Stimulated activated CD4-positive, alpha-beta T cell treated with anti-CD3 and anti-CD28 coated beads, TNF-alpha, amount 100 ng/mL, for 1 hour (primary cell): ENCODE measurements at places on chromosomes 3 and 15.

- DNase-seq: no peak
Measured at GRCh38 chr3:61152071-61152470, 99.2 kb downstream of the FHIT start.

- DNase-seq: peak; percentile 55
Measured at GRCh38 chr15:88450125-88450798, 16.9 kb downstream of the MRPL46 start.

DNA sequence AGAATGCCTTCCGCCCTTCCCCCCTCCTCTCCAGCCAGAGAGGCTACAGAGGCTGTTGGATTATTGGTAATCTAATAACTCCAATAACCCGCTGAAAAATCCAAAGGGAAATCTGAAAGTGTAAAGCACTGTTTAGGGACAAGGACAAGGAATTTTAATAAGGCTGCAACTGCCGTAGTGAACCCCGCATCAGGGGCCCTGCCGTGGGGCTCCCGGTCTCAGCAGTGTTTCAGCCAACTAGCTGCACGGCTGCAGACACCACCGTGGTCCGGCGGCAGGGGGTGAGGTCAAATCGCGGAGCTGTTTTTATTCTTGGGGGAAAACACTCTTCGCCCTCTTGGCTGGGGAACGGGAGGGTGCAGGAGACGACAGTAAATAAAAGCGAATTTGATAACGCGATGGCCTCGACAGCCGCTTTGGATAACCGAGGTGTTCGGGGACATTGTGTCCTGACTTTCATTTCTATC lies 6.1 kb downstream of the BCL6 start:
- DNase-seq: no peak

DNA sequence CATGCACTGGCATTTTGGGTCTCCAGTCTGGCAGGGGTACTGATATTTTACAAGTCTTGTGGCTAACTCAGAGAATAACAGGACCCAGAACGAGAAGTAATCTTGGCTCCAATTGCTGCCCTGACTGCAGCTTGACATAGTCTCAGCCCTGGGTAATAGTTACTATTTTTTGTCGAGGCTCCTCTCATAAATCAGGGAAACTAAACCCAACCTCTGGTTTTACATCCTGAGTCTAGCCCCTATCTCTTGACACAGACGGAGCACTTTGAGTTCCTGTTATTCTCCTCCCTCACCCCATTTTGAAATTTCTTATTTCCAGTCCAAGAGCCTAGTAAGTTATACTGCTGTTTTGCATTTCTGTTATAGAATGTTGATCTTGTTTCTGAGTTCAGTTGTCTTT lies 276.1 kb upstream of the GOLIM4 start:
- DNase-seq: no peak

DNA sequence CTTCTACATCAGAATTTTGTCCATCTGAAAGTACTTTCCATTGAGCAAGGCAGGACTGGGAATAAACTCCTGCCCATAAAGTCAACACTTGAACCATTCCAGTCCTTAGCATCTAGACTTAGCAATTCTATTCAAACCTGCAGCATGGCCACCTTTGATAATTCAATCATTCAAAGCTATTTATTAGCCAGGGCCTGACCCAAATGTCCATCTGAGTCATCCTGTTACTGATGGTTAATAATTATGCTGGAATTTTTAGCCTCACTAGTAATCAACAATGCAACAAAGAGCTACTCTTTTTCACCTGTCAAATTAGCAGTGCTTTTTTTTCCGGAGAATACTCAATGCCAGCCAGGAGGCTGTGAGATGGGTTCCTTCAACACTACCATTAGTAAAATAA lies 72.7 kb upstream of the SNRK start:
- no peak for DNase-seq

DNA sequence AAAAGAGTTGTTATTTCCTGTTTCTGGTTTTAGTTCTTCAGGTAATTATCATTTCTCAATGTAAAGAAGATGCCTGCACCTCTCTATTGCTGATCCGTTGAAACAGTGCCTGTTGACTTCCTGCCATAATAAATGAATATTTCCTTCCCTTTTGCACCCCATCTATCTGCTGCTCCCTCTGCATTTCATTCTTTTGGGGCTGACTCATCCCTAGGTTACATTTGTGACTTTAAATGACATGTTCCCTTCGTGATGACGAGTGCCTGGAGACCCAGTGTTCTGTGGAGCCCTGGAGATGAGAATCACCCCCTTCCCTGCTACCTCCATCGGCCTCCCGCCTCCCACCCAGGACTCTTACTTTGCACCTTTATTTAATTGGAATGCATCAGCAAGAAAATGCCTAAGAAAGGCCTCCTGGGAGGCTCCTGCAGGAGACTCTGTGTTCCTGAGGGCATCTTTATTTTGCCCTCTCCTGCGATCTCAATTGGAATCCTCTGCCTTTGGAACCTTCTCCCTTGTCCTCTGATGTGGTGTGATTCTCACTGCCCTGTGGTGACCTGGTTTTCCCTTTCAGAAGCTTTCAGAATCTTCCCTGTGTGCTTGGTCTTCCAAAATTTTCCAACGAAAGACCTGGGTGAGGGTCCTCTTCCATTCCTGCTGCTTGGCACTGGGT lies 13.7 kb downstream of the LRRK1 start:
- DNase-seq: no peak

- no peak for DNase-seq
Measured at GRCh38 chr3:27216955-27217552, 152.1 kb downstream of the NEK10 start.

DNA sequence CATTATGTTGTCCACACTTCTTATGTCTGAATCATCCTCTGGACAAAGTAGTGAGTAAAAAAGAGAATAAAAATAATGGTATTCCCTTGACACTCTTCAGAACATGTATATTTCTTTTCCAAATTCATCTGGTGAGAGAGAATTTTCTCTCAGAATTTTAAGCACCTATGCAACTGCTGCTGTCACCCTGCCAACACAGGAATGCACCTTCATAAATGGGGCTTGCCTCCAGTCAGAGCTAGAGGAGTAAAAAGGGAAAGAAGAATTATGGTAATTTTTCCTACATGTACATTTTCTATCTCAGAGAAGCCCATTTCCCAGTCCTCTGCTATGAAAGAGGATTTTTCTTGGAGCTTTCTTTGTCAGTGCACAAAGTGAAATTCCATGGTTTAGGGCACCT lies 92.2 kb upstream of the ALCAM start:
- DNase-seq: no peak

- no peak for DNase-seq
Measured at GRCh38 chr3:185537369-185537970, 14.9 kb downstream of the LIPH start.

GRCh38 chr3:194514626-194515025 lies 27.8 kb upstream of the ATP13A3 start:
- no peak for DNase-seq

DNA sequence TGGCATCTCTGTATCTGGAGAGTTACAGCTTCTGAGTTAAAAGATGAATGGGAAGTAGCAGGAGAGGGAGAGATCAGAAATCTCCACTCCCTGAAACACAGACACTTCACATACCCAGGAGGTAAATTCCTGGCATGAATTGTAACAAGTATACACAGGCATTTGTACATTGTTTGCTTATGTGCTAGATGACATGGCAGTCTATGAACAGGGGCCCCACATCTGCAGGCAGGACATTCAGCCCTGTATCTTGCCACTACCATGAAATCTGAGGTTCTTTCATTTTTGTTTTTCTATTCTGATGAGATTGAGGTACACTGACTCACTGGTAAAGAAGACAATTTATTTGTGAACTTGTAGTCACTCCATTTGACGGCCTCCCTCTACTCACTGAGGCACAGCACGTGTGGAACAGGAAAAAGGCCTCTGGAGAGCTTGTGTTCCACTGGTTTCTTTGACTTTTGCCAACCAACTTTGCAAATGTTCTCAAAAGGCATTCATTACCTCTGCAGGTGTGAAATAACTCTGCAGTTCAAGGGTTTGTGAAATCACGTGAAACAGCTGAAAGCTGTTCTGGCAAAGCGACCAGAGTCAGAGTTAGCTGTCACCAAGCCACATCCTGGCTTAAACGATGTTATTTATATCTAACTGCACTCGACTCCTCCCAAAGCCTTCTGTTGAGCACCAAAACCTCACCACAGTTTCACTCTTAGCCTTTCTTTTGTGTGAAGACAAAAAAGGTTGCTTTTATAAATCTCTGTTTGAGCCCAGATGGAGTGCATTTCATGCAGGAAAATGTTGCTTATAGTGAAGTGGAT lies 401.3 kb upstream of the CFAP20DC start:
- DNase-seq: peak; percentile 39

GRCh38 chr15:57509126-57509525 lies 82.6 kb upstream of the MYZAP start:
- no peak for DNase-seq

DNA sequence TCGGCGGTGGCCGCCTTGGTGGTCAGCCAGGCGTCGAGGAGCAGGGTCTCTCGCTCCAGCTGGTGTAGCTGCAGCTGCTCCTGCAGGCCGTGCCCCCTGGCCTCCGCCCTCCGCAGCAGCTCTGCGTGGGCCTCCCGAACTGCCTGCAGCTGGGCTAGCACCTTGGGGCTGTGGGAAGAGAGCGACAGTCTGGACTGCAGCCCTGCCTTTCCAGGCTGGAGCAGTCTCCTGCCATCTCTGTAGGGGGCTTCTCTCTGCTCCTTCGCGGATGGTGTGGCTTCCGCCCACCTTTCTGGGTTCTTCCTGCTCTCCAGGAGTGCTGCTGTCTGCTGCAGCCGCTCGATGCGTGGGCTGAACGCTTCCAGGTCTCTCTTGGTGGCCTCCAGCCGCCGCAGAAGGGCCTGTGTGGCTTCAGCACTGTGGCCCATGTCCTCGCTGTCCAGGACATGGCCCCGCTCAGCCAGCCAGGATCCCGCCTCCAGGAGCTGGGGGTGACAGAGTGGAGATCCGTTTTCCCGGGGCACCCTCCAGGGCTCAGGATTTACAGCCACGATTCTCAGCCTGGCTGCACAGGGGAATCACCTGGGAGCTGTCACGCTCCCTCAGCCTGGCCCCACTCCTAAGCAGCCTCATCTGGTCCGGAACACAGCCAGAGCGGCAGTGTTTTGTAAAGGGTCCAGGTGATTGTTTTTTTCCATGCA lies 16.8 kb downstream of the PLA2G4B start:
- no peak for DNase-seq

DNA sequence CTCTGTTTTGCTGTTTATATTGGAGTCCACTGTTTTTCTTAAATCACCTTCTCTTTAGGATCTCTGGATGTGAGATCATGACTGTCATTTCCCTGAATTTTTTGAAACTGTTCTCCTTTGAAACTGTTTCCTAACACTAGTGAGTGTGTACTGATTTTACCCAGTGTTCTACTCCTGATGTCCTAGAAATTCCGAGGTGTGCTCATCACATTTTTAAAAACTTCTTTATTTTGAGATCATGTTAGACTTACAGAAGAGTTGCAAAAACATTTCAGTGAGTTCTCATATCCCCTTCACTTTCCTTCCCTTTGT lies 292.6 kb downstream of the NFKBIZ start:
- no peak for DNase-seq

DNA sequence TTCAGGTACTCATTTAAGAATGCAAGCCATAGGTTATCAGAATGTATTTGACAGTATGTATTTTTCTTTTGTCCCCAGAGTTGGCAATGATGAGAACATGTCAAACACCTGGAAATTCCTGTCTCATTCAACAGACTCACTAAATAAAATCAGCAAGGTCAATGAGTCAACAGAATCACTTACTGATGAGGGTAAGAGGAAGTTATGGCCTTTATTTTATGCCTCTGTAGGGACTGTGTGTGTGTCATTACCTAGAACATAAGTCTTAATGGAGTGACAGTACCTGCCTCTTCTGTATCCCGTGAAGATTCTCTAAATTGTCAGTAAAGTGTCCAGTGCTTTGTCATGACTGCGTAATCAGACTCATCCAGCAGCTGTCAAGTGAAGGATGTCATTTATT lies 77.5 kb downstream of the KLHL25 start:
- DNase-seq: no peak

GRCh38 chr3:42188376-42188775 lies 77.6 kb downstream of the CCK start:
- no peak for DNase-seq

DNA sequence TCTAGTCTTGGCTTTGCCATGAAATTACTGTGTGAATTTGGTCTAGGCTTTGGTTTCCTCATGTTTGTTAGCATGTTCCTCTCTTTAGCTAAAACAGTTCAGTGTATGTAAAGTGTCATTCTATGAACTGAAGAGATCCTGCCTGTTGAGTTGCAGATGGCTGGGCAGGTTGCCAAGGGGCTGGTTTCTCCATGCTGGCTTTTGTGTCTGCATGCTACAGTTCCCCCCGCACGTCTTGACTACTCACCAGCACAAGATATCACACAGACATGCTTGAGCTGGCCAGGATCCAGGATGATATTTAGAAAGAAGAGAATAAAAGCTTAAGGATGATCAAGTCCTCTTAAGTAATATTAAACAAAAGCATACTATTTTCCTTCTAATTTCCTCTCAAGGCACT lies 90.2 kb downstream of the CERS3 start:
- no peak for DNase-seq

DNA sequence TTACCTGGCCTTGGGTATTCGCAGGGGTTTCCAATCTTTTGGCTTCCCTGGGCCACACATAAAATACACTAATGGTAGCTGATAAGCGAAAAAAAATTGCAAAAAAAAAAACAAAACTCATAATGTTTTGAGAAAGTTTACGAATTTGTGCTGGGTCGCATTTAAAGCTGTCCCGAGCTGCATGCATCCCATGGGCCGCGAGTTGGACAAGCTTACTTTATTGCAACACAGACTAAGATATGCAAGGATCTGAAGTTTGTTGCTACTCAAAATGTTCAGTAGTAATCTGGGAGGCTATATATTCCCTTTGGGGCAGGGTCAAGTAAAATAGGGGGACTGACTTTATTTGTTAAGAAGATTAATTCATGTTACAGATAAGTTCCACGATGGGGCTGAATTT lies 247.9 kb downstream of the CD47 start:
- no peak for DNase-seq

GRCh38 chr3:48180531-48181253 lies 7.5 kb downstream of the CDC25A start:
- DNase-seq: no peak

DNA sequence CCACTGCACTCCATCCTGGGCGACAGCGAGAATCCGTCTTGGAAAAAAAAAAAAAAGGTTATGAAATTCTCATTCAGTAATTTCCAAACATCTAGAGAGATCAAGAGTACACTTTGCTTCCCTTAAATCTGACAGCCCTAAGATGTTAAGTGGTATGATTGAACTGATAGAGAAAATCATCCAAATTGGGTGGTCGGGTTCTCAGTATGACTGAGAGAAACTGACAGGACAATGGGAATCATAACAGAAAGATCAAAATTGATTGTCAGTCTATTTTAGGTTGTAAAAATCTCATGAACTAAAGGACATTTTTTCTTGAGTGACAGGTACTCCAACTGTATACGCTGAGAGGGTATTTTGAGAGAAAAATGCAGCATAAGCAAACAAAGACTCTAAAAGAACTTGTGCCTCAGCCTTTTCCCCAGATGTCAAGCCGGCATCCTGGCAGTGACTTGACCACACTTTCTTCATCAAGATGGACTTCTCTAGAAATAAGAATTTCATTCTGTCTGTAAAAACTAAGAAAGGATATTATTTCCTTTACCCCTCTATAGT lies 65.8 kb downstream of the MYO5A start:
- no peak for DNase-seq
